ENCODE measurements at places on chromosomes 13 and 19. TPM values are rescaled to one million over a fixed set of nuclear protein-coding genes. Genes with fewer than 3 reads are reported as not detected.

Gene OR4F17
- polyA plus RNA-seq, result not detected

Gene DMRTC2
- not detected for polyA plus RNA-seq

Gene UPK1A
- 5.1 TPM for polyA plus RNA-seq

Gene GAS6
- 30.6 TPM for polyA plus RNA-seq

Gene RFPL4AL1
- polyA plus RNA-seq, result not detected

Gene ZNF793
- 32.9 TPM for polyA plus RNA-seq

Gene GNG7
- 5.9 TPM for polyA plus RNA-seq

Gene RDH8
- not detected for polyA plus RNA-seq

Gene BCAM
- polyA plus RNA-seq, result 433 TPM

Gene SERTM1
- 0.50 TPM for polyA plus RNA-seq

Gene ACP7
- 0.38 TPM for polyA plus RNA-seq

Gene FCAR
- 0.25 TPM for polyA plus RNA-seq

Data from renal cortex interstitium (tissue), 15 donors.